ENCODE measurements at places on chromosomes 16 and 17.
A peak's percentile ranks its signal among the peaks of the same experiment; 100 is the strongest.

DNA sequence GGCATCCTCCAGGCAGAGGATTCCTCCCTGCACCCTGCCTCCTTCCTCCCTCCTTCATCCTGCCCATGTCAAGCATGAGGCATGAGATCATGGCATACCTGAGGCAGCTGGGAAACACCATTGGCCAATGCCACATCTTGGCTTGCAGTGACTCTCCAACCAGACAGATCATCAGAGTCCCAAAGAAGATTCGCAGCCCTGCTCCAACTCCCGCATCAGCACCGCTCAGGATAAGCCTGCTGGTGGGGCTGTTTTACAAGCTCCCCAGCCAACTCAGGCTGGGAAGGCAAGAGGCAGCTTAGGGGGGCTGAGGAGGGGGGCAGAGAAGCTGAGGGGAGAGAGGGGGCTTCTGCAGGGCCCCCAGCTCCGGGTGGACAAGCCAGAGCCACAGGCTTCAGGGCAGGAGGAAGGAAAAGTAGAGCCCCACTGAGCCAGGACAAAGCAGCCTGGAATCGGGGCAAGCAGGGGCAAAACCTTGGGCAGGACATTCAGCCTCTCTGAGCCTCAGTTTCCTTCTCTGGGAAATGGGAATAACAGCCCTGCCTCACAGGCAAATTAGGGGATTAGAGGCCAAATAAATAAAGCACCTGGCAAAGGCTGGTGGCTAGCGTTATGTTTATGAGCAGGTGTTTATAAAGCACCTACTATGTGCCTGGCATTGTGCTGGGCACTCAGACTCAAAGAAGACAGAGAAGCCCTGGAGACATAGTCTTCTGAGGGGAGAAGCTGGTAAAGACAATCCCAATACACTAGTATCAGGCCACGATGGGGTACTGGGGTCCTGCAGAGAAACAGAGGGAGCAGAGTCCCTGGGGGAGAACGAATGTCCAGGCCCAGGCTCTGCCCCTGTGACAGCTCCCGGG is 88.1 kb downstream of the GOSR1 start:
- DNase-seq = no peak

- no peak for DNase-seq
Measured at GRCh38 chr17:52145476-52145875, 13.0 kb downstream of the CA10 start.

DNA sequence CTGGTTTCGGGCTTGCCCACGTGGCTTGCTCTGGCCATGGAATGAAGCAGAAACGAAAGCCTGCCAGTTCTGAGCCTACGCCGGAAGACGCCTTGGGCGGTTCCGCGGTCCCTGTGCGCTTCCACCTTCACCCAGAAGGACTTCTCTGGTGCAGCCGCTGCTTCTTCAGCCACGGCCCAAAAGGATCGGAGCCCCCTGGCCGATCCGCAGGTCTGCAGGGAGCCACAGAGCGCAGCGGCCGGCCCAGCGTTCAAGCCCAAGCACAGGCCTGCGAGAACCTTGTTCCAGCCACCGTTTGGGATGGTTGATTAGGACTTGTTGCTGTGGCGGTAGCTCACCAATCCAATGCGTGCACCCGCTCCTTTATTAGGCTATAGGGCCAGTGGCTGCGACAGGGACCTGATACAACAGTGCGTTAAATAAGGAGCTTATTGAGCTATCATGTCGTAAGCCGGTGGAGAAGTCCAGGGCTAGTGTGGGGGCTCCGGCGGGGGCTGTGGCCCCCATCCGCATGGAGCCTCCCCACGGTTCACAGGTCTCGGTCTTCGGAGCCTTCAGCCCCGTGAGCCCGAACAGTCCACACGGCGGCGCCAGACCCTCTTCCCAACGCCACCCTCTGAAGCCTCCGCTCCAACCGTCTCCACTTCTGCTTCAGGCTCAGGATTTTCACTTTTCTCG is 10.2 kb upstream of the MPP2 start:
- DNase-seq = peak; percentile 70

- DNase-seq = no peak
Measured at GRCh38 chr16:57756424-57757325, 21.1 kb downstream of the KATNB1 start.

GRCh38 chr17:41754066-41754465 is 19.6 kb upstream of the HAP1 start:
- DNase-seq = no peak

All from stimulated activated CD4-positive, alpha-beta T cell treated with anti-CD3 and anti-CD28 coated beads, Interleukin-15, amount 100 ng/mL, for 24 hours (primary cell).